Testis (tissue), 5 donors: ENCODE measurements at places on chromosomes 12 and 14.

DNA sequence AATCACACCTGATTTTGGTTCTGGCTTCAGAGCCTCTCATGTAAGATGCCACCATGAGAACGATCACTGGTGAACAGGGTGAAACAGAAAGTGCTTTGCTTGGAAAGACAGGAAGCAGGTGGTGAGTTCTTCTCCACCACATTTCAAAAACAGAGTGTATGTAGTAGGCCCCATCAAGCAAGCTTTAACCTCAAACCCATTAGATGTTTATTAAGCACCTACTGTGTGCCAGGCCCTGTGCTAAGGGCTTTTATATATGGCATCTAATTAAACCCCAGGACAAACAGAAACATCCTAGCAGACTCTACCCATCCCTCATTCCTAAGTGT lies 47.8 kb upstream of the MED13L start:
- no peak overlapping the region for H3K27ac ChIP-seq
- DNase-seq: no peak
- peaks cover 6% of the 10 kb centered on the region for H3K4me1 ChIP-seq
- H3K4me3 ChIP-seq: no peak overlapping the region

DNA sequence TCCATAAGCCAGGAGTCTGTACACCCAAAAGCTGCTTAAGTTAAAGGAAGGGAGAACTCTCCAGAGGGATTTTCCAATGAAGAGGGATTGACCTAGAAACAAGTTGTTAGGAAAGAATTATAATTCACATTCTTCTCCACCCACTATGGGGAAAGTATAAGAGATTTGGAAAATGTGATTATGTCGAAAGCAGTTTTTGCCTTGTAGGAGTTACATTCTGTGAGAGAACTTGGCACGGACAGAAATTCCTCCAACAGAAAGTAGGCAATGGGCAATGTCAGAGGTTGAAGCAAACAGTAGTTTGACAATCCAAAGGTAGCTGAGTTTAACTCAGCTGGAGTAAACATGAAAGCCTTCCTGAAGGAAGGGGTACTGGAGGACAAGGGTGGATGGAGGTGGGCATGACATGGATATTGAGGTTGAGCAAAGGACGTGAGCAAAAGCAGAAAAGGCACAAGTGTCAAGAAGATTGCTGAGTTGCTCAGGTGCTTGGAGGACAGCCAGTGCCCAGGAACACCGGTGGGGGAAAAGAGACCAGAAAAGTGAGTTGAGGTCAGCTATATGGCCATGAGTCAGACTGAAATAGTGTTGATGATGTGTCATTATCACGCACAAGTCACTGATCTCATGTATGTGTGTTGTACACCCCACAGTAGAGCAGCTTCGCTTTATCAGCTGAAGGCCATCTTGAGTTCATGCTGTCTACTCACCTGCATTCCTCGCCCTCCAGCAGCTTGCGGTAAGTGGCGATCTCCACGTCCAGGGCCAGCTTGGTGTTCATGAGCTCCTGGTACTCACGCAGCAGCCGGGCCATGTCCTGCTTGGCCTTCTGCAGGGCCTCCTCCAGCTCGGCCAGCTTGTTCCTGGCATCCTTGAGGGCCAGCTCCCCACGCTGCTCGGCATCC lies 4.0 kb downstream of the KRT5 start:
- H3K27me3 ChIP-seq: no peaks in the 10 kb centered on the region
- H3K4me1 ChIP-seq: no peaks in the 10 kb centered on the region
- peak; percentile 8 for DNase-seq
- no peak overlapping the region for H3K4me3 ChIP-seq
- no peaks in the 10 kb centered on the region for H3K36me3 ChIP-seq

DNA sequence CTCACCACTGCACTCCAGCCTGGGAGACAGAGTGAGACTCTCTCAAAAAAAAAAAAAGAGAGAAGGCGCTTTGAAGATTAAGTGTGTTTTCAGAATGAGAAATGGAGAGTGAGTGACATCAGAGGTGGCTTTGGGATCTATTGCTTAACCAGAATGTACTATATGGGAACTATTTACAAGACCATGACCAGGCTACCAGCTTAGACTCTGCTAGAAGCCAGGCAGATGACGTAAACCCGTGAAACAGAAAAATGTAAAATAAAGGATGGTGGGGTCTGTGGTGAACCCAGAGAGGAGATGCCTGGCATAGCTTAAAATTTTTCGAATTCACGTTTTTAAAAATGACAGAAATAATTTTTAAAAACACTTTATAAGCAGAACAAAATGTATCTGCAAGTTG lies 82.0 kb downstream of the IFT43 start:
- H3K4me1 ChIP-seq: no peaks in the 10 kb centered on the region
- H3K4me3 ChIP-seq: no peak overlapping the region
- no peaks in the 10 kb centered on the region for H3K27me3 ChIP-seq
- no peaks in the 10 kb centered on the region for H3K36me3 ChIP-seq

- no peaks in the 10 kb centered on the region for H3K27me3 ChIP-seq
- no peaks in the 10 kb centered on the region for H3K36me3 ChIP-seq
- H3K27ac ChIP-seq: no peak overlapping the region
Measured at GRCh38 chr14:60648249-60648933, 886 bp downstream of the SIX1 start.

DNA sequence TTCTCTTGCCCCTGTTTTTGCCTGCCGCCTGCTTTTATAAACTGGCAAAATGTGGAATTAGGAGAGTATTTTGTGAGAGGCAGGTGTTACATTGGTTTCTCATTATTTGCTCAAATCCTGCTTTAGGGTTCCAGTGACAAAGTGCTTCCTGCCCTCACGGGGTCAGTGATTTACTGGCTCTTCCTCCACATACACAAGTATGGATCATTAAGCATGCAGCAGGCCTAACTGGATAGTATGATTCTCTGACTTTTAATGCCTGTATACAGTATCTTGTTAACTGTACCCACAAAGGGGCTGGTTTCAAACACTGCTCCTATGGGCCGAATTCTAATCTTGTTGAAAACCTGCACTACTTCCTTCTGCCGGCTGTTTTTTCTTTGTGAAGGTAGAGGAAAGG lies 63.2 kb downstream of the PTCSC3 start:
- H3K36me3 ChIP-seq: no peaks in the 10 kb centered on the region
- no peak for DNase-seq
- no peak overlapping the region for H3K27ac ChIP-seq
- no peak overlapping the region for H3K4me3 ChIP-seq

GRCh38 chr12:87491089-87491488 lies 538.1 kb downstream of the C12orf50 start:
- no peaks in the 10 kb centered on the region for H3K27me3 ChIP-seq
- no peak overlapping the region for H3K4me3 ChIP-seq
- no peak for DNase-seq
- H3K36me3 ChIP-seq: no peaks in the 10 kb centered on the region
- H3K27ac ChIP-seq: no peak overlapping the region

GRCh38 chr14:51630987-51631386 lies 20.7 kb upstream of the FRMD6 start:
- no peaks in the 10 kb centered on the region for H3K27me3 ChIP-seq
- H3K4me1 ChIP-seq: peaks cover 9% of the 10 kb centered on the region
- no peak for DNase-seq
- H3K27ac ChIP-seq: no peak overlapping the region

DNA sequence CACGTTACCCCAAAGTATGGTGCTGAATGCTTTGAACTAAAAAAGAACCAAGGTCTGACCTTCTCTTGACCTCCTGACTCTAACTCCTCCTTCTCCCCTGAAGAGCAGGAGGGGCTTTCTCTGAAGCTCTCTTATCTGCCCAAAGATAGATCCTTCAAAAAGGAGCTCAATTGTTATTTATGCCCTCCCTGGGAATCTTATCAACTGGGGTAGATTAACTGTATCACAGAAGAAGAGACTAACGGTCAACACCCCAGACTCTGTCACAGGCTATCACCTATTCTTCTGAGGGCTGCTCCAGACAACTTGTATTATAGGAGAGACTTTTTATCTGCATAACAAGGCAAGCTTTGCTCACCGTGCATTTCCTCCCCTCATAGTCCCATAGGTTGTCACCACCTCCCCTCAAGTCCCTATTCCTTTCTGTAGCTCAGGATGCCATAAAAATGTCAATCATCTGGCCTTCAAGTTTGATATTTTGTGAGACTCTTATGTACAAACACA lies 86.6 kb downstream of the PAPLN start:
- no peaks in the 10 kb centered on the region for H3K36me3 ChIP-seq
- H3K27ac ChIP-seq: no peak overlapping the region
- no peaks in the 10 kb centered on the region for H3K27me3 ChIP-seq
- no peak overlapping the region for H3K4me3 ChIP-seq
- H3K4me1 ChIP-seq: peaks cover 6% of the 10 kb centered on the region

GRCh38 chr12:4217091-4217490 lies 56.5 kb upstream of the CCND2 start:
- no peaks in the 10 kb centered on the region for H3K36me3 ChIP-seq
- H3K4me1 ChIP-seq: no peaks in the 10 kb centered on the region
- no peaks in the 10 kb centered on the region for H3K27me3 ChIP-seq
- DNase-seq: no peak
- H3K27ac ChIP-seq: no peak overlapping the region

GRCh38 chr14:105204931-105205672 lies 24.0 kb upstream of the NUDT14 start:
- no peak overlapping the region for H3K27ac ChIP-seq
- no peak for DNase-seq
- H3K36me3 ChIP-seq: no peaks in the 10 kb centered on the region
- no peaks in the 10 kb centered on the region for H3K27me3 ChIP-seq

DNA sequence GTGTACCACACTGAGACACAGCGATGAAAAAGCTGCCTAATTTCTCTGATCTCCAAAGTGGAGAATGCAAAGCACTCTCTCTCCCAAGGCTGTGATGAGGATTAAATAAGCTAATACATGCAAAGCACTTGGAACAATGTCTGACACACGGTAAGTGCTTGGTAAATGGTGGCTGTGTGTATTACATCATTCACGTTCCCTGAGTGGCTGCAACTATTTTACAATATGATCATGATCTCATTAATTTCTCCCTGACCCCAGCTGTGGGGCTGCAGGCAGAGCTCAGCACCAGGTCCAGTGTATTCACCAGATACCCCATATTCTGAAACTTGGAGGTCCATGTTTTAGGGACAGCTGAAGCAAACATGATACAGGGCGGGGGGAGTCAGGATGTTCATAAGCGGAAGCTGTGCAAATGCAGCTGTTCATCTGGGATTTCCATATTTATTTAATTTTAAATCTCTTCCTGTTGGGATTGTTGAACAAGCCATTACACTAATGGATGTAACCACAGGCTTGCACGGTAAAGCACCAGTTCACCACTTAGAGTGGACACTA lies 106.4 kb downstream of the CCDC60 start:
- no peak for DNase-seq
- no peaks in the 10 kb centered on the region for H3K36me3 ChIP-seq
- no peak overlapping the region for H3K27ac ChIP-seq

- H3K4me3 ChIP-seq: no peak overlapping the region
- H3K36me3 ChIP-seq: no peaks in the 10 kb centered on the region
- peaks cover 9% of the 10 kb centered on the region for H3K4me1 ChIP-seq
- no peaks in the 10 kb centered on the region for H3K27me3 ChIP-seq
Measured at GRCh38 chr12:6827437-6827911, 733 bp upstream of the P3H3 start.

GRCh38 chr12:2011643-2012607 lies 7.7 kb upstream of the DCP1B start:
- no peaks in the 10 kb centered on the region for H3K4me1 ChIP-seq
- no peaks in the 10 kb centered on the region for H3K27me3 ChIP-seq
- H3K36me3 ChIP-seq: no peaks in the 10 kb centered on the region
- no peak for DNase-seq

DNA sequence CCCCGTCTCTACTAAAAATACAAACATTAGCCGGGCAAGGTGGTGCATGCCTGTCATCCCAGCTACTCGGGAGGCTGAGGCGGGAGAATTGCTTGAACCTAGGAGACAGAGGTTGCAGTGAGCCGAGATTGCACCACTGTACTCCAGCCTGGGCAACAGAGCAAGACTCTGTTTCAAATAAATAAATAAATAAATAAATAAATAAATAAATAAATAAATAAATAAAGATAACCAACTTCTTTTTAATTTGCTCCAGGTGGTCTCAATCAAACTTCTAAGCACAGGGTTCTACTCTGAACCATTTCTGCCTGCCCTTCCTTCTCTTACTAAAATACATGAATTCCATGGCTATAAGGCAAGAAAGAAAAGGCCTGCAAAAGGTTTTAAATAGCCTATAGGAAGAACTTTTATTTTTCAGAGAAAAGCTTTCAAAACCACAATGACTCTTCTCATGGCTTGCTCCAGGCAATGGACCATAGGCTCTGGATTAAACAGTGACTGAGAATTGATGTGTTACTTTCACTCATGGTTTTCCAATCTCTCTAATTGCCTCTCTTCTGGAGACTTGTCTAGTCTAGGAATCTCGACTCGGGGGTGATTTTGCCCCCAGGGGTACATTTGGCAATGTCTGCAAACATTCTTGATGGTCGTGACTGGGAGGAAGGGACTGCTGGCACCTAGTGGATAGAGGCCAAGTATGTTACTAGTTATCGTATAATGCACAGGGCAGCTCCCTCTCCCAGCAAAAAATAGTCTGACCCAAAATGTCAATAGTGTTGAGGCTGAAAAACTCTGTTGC lies 14.4 kb downstream of the IGF1 start:
- DNase-seq: no peak
- H3K4me3 ChIP-seq: no peak overlapping the region
- H3K27ac ChIP-seq: no peak overlapping the region
- no peaks in the 10 kb centered on the region for H3K36me3 ChIP-seq
- no peaks in the 10 kb centered on the region for H3K27me3 ChIP-seq

GRCh38 chr12:3431686-3432085 lies 59.3 kb upstream of the PRMT8 start:
- H3K36me3 ChIP-seq: no peaks in the 10 kb centered on the region
- no peak for DNase-seq
- H3K27me3 ChIP-seq: no peaks in the 10 kb centered on the region
- H3K27ac ChIP-seq: no peak overlapping the region

DNA sequence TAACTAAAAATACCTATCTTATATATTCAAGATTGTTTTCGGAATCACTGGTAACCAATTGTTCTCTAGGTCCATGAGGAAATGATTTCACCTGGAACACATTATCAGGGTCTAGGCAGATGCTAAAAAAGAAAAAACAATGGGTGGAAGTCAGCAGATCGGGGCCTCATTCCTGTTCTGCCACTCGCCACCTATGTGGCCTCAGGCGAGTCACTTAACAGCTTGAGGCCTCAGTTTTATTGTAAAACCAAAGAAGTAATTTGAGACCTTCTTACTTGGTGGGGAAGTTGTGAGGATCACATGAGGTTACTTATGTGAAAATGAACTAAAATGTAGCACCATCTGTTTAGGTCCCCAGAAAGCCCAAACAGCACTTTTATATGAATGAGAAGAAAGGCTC lies 6.2 kb upstream of the RNASE10 start:
- no peaks in the 10 kb centered on the region for H3K4me1 ChIP-seq
- H3K27ac ChIP-seq: no peak overlapping the region
- no peak overlapping the region for H3K4me3 ChIP-seq
- no peak for DNase-seq

GRCh38 chr12:96912261-96912660 lies 5.2 kb downstream of the NEDD1 start:
- H3K27ac ChIP-seq: no peak overlapping the region
- H3K4me3 ChIP-seq: no peak overlapping the region
- no peak for DNase-seq

GRCh38 chr14:36192530-36192929 lies 16.0 kb upstream of the PTCSC3 start:
- DNase-seq: no peak
- H3K27ac ChIP-seq: no peak overlapping the region
- no peak overlapping the region for H3K4me3 ChIP-seq
- H3K27me3 ChIP-seq: no peaks in the 10 kb centered on the region
- H3K36me3 ChIP-seq: no peaks in the 10 kb centered on the region
- H3K4me1 ChIP-seq: no peaks in the 10 kb centered on the region
